ENCODE measurements at places on chromosomes 5 and 9.

- peak; percentile 21 for DNase-seq
Measured at GRCh38 chr9:132774886-132775285, 103.2 kb downstream of the AK8 start.

GRCh38 chr5:80576383-80576782 lies 6.3 kb upstream of the ANKRD34B start:
- no peak for DNase-seq

- DNase-seq = no peak
Measured at GRCh38 chr5:54516051-54516655, 1.4 kb upstream of the SNX18 start.

DNA sequence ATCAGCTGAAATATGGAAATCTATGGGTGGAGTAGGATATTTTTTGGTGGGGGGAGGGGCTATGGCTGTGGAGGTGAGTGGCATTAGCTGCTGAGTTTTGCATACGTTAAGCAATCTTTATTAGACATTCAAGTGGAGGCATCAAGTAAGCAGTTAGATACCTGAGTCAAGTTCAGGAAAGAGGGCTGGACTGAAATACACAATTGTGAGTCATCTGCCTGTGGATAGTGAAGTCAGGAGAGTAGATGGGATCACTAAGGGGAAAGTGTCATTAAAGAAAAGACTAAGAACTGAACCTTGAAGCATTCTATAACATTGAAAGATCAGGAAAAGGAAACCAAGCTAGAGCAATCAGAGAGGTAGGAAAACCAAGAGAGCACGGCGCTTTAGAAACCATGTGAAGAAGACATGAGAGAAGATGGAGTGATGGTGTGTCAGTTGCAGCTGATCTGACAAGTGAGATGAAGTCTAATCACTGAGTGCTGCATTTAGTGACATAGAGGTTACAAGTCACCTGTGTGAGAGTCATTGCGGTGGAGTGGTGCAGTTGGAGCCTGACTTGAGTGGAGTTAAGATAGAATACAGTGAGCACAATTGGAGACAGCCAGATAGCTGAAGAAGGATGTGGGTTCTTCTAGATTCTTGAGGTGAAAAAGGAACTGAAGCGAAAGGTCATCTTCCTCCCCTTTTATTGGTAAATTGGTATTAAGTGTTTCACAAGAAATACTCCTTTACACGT lies 88.7 kb downstream of the PIP5K1B start:
- no peak for DNase-seq

DNA sequence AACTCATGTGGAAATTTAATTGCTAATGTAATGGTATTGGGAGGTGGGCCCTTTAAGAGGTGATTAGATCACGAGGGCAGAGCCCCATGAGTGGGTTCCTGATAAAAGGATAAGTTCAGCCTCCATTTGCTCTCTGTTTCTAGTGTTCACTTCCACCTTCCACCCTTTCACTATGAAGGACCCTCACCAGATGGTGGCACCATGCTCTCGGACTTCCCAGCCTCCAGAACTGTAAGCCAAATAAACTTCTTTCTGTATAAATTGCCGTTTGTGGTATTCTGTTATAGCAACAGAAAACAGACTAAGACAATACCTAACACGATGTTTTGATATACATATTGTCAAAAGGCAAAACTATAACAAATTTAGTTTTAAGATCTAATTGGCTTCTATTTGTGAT lies 166.2 kb downstream of the DEPDC1B start:
- no peak for DNase-seq

- DNase-seq = no peak
Measured at GRCh38 chr5:92402045-92402444, 1018.9 kb upstream of the ARRDC3 start.

- no peak for DNase-seq
Measured at GRCh38 chr5:63916786-63917185, 45.5 kb downstream of the HTR1A start.

GRCh38 chr9:107336718-107337360 lies 53.8 kb downstream of the RAD23B start:
- peak; percentile 71 for DNase-seq

- no peak for DNase-seq
Measured at GRCh38 chr5:82341325-82341724, 63.2 kb upstream of the RPS23 start.

DNA sequence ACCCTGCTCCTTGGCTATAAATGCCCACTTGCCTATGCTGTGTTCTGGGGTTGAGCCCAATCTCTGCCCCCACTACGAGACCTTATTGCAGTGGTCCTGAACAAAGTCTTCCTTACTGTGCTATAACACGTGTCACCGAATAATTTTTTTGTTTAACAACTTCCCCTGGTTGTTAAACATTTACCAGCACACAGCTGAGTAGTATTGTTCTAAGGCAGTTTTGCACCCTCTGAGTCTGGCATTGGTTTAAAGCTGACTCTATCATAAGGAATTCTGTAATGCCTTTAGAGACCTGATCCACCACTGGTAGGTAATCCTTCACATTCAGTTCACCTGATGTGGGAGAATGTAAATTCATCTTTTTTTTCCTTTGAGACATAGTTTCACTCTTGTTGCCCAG lies 25.6 kb upstream of the ANKRD31 start:
- no peak for DNase-seq

DNA sequence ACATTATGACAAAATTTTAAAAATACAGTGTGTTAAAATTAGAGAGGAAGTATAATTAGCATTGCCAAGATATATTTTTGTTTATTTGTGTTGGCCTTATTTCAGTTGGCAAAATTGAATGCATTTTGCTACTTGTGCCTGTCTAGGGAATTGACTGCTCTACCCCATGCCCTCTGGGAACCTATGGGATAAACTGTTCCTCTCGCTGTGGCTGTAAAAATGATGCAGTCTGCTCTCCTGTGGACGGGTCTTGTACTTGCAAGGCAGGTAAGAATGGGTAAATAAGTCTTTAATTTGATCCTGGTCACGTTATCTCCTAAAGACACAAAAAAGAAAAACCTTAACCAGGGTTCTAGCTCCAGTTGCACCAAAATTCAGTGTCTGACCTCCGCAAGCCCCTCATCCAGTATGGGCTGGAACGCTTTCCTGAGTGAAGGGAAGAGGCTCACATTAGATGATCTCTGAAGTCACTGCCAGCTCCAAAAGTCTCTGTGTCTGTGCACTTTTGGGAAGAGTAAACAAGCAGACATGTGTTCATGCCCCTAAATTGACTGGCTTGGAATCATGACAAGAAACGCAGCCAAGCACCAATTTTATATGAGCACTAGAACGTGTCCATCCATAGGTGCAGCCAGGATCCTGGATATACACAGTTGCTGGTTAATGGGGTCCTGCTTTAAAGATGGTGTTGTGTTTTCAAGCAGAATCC lies 98.3 kb upstream of the PRRC1 start:
- no peak for DNase-seq

GRCh38 chr5:61330341-61330844 lies 1.7 kb upstream of the ZSWIM6 start:
- DNase-seq = peak; percentile 90

DNA sequence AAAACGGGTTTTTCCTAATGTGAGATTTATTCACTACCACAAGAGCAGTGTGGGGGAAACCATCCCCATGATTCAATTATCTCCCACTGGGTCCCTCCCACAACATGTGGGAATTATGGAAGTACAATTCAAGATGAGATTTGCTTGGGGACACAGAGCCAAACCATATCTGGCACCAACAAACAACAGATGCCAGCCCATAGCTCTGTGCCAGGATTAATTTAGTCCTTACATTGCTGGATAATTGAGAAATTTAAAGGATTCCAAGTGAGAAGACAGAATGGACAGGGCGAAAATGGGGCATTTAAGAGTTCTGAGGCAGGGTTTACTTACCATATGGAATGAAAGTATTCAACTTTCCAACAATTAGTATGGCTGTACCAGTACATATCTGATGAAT lies 30.8 kb upstream of the DNAH5 start:
- DNase-seq = no peak

DNA sequence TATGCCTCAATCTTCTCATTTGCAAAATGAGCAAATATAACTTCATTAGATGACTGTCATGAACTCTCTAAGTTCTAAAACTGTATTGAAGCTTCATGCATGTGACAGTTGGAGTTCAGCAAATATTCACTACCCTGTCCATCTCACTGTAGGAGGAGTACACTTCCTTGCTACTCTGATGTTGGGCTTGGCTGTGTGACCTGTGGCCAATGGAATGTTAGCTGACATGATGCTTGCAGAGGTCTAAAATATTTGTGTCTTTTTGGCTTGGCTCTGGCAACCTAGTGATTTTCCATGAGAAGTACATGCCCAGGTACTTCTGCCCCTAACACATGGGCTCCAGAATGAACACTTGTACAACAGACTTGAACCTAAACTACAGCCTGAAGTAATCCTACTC lies 203.1 kb upstream of the ANKH start:
- no peak for DNase-seq

DNA sequence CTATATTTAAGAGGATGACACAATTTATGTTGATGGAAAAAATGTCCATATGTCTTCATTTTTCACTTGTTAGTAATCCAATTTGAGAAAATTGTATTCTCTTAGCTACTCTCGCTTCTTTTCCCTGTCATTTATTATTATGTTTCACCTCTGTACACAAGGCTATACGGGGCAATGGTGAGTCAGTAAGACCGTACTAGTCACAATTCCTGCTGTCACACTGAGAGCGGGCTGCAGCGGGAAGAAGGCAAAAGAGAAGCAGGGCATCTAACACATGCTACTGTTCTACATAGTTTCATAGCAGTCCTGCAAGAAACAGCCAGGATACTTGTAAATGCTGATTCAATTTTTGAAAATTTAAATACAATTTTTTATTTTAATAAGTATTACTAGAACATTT lies 23.3 kb upstream of the PRDM9 start:
- DNase-seq = no peak

GRCh38 chr9:136409557-136410455 lies 608 bp downstream of the ENTR1 start:
- peak; percentile 90 for DNase-seq

- DNase-seq = no peak
Measured at GRCh38 chr5:111386832-111387162, 125.5 kb downstream of the STARD4 start.

- DNase-seq = no peak
Measured at GRCh38 chr9:127852829-127853228, 1.6 kb downstream of the ENG start.

- peak; percentile 4 for DNase-seq
Measured at GRCh38 chr9:94909250-94909894, 182.9 kb downstream of the AOPEP start.

GRCh38 chr5:100901821-100902341 lies 1.2 kb downstream of the ST8SIA4 start:
- no peak for DNase-seq

GRCh38 chr5:54996466-54996865 lies 11.1 kb upstream of the ESM1 start:
- no peak for DNase-seq

- DNase-seq = no peak
Measured at GRCh38 chr5:60929024-60929423, 15.8 kb downstream of the ERCC8 start.

GRCh38 chr5:11709021-11709420 lies 195.2 kb downstream of the CTNND2 start:
- DNase-seq = no peak

GRCh38 chr5:174793684-174794328 lies 69.4 kb downstream of the MSX2 start:
- DNase-seq = peak; percentile 45

DNA sequence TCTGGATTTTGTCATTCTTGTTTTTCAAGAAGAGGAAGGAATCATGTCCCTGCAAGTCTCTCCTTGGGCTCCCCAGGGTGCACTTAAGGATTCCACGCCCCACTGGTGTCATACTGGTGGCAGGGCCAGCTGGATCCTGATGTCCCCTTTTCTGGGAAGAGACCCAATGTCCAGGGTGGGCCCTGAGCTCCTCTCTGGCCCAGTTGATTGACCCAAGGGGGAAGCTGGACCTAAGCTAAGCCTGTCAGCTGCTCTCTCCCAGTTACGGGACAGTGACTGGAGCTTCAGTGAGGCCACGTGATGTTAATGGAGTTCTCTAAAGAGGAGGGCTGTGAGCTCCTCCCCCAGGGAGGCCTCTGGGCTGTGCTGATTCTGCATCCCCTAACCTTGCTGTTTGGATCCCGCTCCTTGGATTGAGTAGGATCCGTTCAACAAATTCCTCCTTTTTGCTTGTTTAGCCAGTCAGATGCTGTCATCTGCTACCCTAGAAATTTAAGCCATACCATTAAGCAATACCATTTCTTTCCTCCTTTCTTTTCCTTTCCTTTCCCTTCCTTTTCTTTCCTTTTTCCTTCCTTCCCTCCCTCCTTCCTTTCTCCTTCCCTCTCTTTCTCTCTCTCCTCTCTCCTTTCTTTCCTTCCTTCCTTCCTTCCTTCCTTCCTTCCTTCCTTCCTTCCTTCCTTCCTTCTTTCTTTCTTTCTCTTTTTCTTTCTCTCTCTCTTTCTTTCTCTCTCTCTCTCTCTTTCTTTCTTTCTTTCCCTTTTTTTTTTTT lies 17.2 kb downstream of the NKX2-5 start:
- DNase-seq = peak; percentile 34

DNA sequence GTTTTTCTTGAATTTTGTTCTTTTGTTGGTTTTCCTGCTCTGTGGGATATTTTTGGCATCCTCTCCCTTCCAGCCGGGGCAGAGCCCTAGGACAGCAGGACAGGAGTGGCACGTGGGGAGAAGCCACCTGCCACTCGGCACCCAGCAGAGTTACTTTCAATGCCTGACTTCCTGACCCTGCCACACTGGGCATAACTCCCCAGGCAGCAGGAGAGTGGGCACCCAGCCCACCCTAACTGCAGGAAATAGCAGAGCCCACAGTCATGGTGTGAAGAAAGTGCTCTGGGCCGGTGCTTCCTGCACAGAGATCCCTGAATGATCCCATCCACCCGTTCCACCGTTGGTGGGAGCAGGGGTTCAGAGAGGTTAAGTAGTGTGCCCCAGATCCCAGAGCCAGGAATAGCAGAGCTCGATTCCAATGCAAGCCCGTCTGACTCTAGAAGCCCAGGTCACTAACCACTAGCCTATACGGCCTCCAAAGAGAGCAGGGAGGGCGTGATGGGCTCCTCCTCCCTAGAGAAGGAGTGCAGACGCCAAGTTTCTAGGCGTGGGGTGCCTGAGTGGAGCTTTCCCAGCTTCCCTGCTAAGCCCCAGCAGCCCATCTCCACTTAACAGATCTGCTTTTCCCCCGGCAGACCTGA lies 8.1 kb upstream of the NUP214 start:
- DNase-seq = no peak

DNA sequence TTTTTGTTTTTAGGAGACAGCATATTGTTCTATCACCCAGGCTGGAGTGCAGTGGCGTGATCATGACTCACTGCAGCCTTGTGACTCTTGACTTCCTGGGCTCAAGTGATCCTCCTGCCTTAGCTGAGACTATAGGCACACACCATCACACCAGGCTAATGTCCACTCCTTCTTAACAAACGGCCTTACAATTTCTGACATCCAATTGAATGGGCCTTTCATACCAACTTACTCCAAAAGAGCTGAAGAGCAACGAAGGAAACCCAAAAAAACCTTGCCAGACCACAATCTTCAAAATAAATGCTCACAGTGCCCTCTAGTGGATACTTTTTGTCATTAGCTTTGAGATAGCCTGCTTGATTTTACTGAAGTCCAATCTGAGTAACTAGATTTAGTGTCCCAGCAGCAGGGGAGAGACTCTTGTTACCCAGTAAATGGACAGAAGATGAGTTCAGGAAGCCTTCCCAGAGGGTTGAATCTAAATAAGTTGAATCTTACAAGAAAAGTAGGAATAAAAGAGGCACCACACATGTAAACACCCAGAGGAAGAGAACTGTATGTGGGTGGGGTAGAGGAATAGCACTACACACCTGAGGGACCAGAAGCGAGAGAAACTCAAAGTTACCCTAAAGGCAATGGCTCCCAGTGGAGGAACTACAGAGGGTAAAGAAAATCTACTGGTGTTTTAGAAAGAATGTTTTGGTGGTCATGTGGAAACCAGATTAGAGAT lies 9.3 kb downstream of the ZNF622 start:
- no peak for DNase-seq

Measured in lower leg skin (tissue), 4 donors.